ENCODE measurements at places on chromosomes 6 and 20.

DNA sequence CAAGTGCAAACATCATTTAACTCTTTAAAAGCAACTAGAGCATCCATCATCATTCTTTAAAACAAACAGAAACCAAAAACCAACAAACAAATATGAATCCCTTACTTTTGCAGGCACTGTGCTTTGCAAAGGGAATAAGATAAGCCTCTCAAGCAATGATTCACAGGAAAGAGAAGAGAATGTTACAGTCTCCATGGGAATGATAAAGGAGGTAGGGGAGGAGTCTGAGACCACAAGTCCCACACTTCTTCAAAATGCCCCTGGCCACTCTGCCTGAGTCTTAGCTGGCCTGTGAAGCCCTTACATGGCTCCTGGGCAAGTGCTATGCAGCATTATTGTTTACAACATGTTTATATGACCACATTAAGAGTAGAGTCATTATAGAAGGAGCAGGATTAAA lies 257.7 kb upstream of the MARCKS start:
- DNase-seq = no peak

DNA sequence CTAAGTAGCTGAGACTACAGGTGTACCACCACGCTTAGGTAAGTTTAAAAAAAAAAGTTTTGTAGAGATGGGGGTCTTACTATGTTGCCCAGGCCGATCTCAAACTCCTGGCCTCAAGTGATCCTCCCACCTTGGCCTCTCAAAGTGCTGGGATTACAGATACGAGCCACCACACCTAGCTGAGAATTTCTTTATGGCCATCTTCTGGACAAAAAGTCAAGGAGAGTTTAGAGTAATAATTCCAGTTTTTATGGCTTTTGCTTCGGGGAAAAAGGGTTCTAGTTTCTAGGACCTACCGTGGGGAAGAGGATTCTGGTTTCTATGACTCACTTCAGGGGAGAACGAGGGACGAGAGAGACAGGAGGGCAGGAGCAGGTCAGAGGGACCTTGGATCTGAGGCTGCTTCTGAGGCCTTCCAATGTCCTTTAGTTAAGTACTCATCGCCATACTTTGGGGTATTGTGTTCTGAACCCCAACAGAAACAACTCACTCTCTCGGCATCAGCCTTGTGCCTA lies 69.3 kb upstream of the IER3 start:
- DNase-seq = no peak

DNA sequence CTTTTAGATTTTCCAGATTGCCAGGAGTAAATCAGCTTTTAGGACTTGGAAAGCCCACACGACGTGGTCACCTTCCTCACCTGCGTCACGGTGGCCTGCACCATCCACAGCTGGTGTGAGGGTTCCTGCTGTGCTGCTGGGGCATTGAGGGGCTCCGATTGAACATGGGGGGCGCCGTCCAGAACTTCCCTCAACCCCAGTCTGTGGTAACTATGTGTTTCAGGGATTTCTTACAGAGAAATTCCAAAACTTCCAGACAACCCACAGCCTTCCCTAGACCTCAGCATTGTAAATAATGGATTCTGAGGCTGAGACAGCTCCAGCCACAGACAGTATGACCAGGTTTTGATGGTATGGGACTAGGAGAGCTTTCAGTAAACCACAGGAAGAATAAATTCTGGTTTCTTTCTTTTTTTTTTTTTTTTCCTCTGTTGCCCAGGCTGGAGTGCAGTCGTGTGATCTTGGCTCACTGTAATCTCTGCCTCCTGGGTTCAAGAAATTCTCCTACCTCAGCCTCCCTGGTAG lies 46.7 kb upstream of the IRF4 start:
- no peak for DNase-seq

DNA sequence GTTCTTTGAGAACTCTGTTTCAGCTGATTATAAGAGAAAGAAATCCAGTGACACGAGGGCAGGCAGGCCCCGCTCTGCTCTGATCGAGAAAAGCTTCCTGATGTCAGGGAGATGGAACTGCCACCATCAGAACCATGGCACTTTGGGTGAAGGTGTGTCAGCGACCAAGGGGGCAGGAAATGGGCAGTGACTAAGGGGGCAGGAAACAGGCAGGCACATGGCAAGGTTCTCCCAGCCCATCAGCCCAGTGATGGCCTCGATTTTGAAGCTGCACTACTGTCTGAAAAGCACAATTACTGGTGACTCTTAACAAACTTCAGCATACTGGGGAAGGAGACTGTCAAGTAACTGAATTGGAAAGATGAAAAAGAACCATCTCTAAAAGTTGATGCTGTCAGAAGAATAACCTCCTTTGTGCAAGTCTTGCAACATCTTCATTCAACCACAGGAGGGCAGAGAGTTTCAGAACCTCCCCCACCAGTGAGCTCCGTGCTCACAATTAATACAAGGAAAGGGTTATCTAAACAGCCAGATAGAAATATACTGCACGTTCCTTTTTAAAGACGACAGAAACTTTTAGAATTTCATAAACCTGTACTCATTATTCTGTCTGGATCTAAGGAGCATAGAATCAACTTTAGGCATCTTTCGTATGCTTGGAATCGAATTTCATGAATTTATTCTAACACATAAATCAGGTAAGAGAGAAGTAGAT lies 39.1 kb downstream of the TMX4 start:
- DNase-seq = no peak

- peak; percentile 2 for DNase-seq
Observed at GRCh38 chr6:82786248-82786647, 279.4 kb downstream of the UBE3D start.
